ENCODE measurements at places on chromosomes 6 and 20.
A peak's percentile ranks its signal among the peaks of the same experiment; 100 is the strongest.

- no peak for DNase-seq
Observed at GRCh38 chr6:70412252-70413113, 825 bp upstream of the FAM135A start.

GRCh38 chr6:133553652-133554051 is 312.5 kb downstream of the EYA4 start:
- peak; percentile 30 for DNase-seq

- DNase-seq: no peak
Observed at GRCh38 chr6:3779574-3779849, 28.0 kb upstream of the PXDC1 start.

- DNase-seq: no peak
Observed at GRCh38 chr20:50601511-50602431, 89.6 kb downstream of the RIPOR3 start.

GRCh38 chr6:100296810-100297544 is 167.7 kb downstream of the SIM1 start:
- no peak for DNase-seq

- DNase-seq: no peak
Observed at GRCh38 chr20:24042646-24043045, 54.1 kb upstream of the GGTLC1 start.

DNA sequence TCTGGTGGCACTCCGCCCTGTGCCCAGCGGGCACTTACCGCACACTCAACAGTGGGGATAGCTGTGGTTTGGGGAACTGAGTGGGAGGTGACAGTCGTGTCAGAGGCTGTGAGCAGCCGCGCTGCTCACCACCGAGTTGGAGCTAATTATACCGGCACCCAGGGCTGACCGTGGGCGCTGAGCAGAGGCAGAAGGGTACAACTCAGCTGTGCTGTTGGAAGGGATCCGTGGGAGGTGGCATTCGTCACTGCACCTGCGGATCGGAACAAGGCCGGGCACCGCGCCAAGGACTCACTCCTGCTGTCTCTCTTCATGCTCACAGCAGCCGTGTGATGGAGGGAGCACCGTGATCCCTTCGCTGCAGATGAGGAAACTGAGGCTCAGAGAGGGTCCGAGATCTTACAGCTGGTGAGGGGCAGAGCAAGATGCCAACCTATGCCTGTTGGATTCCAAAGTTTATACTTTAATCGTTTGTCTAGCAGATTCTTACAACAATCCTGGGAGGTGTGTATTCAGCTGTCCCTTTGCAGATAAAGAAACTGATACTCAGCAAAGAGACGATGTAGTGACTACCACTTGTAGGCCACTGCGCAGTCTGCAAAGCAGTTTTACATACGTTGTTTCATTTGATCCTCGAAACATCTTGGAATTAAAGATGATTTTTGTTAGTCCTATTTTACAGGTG is 713 bp upstream of the ELMO2 start:
- no peak for DNase-seq

DNA sequence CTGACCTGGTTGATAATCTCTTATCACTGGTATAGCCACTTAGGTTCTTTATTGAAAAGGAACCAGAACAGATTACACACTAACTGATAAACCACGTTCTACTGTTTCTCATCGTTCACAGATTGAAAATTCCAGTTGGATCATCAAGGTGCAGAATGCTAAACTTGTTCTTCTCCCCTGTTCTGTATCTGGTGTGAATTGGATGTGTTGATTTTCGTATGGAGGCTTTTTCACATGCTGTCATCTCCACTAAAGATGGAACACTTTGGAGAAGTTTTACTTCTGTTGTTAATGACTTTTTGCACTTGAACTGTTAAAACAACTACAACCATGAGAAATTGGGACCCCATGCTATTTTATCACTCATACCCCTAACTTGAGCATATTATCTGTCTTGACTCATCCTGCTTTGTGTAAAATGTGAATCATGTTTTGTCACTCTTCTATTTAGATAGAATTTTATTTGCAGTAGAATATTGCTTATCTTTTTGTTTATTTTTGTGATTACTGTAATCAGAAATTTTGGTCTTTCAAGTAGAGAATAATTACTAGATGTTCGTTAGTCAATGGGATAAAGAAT is 17.5 kb downstream of the VAPB start:
- no peak for DNase-seq

DNA sequence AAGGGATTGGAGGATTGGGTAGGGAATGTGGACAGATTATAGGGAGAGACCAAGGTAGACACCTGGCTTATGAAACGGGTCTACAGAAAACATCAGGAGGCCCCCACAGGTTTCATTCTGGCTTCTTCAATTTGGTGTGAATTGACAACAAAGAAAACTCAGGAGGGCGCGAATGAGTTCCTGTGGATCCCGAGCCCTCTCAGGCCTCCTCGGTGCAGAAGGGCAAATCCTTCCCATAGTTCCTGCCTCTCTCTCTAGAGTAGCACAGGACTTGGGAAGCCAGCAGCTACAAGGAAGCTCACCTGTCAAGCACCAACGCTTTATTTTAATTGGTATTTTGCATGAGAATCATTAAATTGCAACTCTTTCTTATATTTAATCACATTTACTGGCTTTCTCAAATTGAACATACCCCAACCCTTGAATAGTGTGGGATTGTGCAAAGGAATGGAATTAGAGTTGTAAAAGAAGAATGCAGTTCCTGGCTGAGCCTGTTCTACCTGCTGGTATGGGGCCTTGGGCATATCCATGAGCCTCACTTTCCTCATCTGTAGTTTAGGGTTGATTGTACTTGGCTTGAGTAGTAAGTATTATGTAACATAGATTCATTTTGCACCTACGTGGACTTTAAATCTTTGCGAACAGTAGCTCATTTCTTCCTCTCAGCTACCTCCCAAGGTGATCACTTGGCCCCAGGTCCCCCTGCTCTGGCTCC is 56.4 kb upstream of the PHACTR2 start:
- no peak for DNase-seq

GRCh38 chr20:58514321-58515232 is 622 bp downstream of the APCDD1L start:
- DNase-seq: no peak

GRCh38 chr20:63534427-63534830 is 2.7 kb downstream of the PTK6 start:
- no peak for DNase-seq

DNA sequence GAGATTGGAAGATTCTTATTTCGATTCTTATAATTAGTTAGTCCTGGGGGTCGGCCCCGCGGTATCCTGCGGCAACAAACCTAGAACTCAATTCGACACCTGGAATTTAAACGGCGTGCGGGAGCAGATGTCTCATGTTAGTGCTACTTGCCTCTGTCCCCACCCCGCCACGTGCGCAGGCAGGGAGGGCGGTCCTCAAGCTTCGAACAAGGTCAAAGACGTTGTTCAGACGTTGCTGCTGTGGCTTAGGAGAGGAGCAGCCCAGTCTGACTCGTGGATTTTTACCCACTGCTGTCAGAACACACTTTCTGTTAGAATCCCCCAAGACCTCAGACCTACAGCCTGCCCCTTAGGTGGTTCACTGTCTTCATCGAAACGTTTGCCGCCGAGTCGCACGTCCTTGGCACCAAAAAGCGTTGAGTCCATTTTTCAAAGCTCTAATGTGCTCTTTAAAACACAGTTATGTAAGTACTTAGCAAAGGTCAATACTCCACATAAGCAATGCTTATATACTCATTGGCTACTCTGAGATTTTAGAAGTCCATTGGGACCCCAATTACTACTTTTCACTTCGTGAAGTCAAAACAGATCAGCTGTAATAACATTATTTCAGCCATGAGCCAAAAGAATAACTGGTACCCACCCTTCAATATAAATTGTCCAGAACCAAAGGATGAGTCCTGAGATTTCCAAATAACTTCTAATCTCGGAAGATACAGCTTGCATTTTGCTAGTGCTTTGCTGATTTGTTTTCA is 2.7 kb upstream of the C6orf62 start:
- DNase-seq: no peak

- no peak for DNase-seq
Observed at GRCh38 chr6:145034664-145035063, 700.7 kb downstream of the EPM2A start.

DNA sequence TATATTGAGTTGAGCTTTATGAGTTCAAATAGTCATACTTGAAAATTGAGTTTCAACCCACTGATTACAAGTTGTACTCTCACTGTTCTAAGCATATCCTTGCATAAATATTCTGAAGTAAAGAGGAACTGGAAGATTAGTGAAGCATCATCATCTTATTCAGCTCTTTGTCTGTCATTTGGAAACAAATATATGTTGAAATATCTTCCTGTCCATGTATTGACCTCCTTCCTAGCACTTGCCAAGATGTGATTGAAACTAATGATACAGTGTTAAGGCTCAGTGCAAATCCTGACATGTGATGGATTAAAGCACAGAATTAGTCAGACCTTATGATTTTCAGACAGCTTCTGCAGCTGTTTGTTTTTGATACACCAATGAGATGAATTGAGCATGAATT is 434.3 kb downstream of the TBC1D32 start:
- DNase-seq: no peak

DNA sequence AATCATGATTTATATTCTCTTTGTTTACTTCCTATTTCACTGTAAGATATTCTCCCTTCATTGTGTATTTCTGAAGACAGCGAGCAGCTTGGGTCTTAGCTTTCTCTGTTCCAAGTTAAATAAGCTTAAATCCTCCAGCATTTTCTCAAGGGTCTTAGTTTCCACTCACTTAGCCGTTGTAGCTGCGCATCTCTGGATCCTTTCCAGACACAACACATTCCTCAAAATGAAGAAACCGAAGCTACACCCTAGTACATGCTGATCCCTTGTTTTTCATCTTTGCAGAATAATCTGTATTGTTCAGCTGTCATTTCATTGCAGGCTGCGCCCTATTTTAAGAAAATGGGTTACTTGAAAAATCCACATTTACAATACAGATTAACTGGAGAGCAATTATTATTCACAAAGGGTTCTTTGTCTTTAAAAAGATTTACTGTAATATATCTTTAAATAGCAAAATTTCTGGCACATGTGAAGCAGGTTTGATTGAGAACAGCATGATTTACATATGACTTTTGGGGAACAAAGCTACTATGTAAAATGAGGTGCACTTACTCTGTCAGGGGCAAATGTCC is 375.8 kb downstream of the QKI start:
- DNase-seq: no peak

GRCh38 chr6:79742030-79742429 is 110.9 kb downstream of the SH3BGRL2 start:
- DNase-seq: no peak

GRCh38 chr6:40510442-40510841 is 76.7 kb downstream of the LRFN2 start:
- no peak for DNase-seq

DNA sequence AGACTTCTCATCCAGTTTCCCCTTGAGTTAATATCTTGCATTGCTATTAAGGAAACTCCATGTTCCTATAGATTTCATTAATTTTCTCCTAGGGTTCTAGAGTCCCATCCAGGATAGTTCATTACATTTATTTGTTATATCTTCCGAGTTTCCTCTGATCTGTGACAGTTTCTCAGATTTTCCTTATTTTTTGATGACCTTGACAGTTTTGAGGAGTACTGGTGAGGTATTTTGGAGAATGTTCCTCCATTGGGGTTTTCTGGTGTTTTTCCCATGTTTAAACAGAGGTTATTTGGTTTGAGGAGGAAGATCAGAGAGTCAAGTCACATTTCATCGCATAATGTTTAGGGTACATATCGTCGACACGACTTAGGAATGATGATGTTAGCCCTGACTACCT is 67.7 kb downstream of the LAMP5 start:
- no peak for DNase-seq

DNA sequence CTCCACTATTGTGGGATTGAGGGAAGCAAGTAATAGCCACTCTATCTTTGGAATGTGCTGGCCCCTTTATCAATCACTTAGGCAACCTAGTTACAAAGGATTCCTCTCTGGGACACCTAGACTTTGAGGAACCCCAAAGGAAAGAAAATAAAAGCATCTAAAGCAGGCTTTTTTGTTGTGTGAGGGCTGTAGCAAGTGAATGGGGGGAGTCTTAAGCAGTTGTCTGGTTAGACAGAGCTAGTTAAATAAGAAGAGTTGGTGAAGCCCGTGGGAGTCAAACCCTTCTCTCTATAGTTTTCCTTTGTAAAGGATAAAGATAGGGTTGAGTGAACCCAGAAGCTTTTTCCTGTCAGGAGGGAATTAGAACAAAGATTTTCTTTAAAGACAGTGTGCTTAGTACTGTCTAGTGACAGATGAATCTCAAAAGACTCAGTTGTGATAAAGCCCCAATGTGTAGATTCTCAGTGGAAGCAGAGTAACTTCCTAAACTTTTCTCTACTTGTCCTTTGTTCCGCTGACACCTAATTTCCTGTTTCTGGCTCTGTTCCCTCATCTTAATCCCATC is 63.3 kb downstream of the HDGFL1 start:
- no peak for DNase-seq

All from NT2/D1 (cell line).